ENCODE measurements at places on chromosomes 2 and 18.

DNA sequence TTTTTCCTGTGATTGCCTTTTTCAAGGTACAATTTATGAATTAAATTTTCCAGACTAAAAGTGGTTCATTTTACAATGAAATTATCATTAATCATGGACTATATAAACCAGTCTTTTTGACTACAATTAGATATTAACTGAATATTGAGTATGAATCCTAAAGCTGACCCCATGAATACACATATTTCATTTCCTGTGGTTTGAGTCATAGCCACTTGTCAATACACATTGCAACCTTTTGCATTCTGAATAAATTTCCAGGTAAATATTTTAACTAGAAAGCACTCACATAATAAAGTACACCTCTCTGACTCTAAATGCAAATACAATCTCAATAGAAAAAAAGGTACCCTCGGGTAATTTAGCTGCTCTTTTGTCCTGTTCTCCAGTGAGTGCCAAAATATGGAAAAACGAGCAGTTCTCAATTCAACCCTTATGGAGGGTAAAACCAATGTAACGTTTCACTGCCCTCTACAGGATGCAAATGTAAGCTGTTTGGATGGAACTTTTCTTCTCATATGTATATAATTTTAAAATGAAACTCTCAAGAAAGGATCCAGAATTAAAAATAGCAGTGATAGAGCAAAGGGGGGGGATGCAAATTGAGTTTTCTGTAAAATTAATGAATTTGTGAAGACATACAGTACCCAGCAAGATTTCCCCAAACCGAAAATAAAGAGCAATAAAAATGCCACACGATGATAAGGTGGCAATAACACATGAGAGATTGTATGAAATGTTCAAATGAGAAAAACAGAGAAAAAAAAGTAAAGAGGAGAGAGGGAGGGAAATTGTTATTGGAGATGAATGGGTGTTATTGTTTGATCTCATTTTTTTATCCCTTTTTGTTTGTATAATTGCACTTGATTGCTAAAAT is 1795.7 kb upstream of the PIK3C3 start:
- DNase-seq, result no peak

- no peak for DNase-seq
Measured at GRCh38 chr2:129488376-129488775, 491.1 kb upstream of the RAB6C start.

DNA sequence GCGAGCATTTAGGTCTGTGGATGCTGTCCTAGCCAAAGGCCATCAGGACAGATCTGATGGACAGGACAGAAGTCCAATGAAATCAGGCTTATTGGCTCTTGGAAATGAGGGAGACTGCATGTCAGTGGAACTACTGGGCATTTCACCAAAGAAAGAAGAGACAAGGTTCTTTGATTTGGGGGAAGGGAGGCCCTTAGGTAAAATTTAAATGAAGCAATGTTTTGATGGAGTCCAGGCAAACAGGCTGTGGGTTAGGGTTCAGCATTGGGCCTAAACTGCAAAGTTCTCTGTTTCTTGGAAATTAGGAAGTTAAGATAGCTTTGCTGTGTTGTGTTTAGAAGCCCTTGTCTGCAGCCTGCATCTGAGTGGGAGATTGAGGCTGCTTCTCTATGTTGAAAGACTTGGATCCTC is 31.6 kb upstream of the RNF149 start:
- no peak for DNase-seq

- peak; percentile 22 for DNase-seq
Measured at GRCh38 chr18:23585007-23585871, 1.1 kb downstream of the NPC1 start.

Data from T-helper 1 cell (primary cell).